ENCODE measurements at places on chromosomes 16 and 17.

- DNase-seq: no peak
Observed at GRCh38 chr16:5323284-5324141, 225.9 kb upstream of the EEF2KMT start.

DNA sequence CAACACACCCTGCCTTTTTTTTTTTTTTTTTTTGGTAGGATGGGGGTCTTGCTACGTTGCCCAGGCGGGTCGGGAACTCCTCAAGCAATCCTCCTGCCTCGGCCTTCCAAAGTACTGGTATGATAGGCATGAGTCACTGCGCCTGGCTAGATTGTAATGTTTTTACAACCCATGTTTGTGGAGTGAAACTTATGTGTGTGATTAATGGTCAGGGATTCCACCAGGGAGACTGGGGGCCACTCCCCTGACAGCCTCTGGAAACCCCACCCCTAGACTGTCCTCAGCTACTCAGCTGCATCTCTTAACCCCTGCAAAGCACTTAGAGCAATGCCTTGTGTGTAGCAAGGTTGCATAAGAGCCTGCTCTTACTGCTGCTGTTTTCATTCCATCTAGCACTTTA lies 220.5 kb downstream of the PARN start:
- peak; percentile 98 for DNase-seq

GRCh38 chr17:31573861-31574260 lies 182.4 kb downstream of the RAB11FIP4 start:
- DNase-seq: no peak

GRCh38 chr16:78562650-78563049 lies 463.2 kb downstream of the WWOX start:
- no peak for DNase-seq

GRCh38 chr17:66369830-66370229 lies 67.4 kb downstream of the PRKCA start:
- DNase-seq: no peak

DNA sequence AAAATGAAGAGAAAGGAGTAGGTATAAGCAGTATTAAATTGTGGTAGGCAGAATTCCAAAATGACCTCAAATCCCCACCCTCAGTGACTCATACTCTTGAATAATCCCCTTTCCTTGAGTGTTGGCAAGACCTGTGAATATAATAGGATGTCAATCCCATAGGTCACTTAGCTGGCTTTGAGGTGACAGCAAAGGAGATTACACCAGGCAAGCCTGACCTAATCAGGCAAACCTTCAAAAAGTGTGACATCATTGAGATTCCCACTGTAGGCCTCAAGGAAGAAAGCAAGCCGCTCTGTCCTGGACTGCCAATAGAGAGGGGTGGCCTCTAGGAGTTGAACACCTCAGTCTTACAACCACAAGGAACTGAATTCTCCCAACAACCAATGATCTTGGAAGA lies 535.2 kb downstream of the RBFOX1 start:
- DNase-seq: no peak

- no peak for DNase-seq
Observed at GRCh38 chr16:84804326-84804725, 15.5 kb upstream of the CRISPLD2 start.

DNA sequence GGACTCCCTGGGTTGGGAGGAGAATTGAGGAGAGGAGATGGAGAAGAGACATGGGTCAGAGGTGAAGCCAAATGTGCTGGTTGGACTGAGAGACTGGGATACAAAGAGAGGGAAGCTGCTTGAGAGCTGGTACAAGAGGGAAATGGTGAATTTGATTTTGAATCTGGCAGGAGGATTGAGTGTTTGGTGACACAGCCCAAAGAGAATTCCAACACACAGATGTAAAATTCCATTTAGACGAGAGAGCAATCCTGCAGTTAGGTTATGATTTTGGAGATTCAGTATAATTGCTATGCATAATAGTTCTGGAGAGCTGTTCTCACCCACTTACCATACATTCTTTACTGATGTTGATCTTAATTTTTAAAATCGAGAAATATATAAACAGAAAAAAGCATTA lies 57.7 kb downstream of the HSD17B2 start:
- no peak for DNase-seq

DNA sequence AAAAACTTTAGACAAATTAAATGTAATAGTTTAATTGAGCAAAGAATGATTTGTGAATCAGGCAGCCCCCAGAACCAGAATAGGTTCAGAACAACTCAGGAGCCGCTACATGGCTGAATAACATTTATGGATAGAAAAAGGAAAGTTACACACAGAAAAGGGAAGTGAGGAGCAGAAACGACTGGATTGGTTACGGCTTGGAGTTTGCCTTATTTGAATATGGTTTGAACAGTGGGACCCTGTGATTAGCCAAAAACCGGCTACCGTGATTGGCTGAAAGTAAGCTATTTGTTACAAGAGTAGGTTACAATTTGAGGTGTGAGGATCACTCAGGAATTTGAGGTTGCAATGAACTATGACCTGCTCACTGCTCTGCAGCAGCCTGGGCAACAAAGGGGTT lies 1139.8 kb downstream of the CDH11 start:
- no peak for DNase-seq

- DNase-seq: peak; percentile 87
Observed at GRCh38 chr16:25045696-25046381, 30.7 kb upstream of the ARHGAP17 start.

GRCh38 chr17:54969658-54970572 lies 1.4 kb downstream of the STXBP4 start:
- DNase-seq: no peak

DNA sequence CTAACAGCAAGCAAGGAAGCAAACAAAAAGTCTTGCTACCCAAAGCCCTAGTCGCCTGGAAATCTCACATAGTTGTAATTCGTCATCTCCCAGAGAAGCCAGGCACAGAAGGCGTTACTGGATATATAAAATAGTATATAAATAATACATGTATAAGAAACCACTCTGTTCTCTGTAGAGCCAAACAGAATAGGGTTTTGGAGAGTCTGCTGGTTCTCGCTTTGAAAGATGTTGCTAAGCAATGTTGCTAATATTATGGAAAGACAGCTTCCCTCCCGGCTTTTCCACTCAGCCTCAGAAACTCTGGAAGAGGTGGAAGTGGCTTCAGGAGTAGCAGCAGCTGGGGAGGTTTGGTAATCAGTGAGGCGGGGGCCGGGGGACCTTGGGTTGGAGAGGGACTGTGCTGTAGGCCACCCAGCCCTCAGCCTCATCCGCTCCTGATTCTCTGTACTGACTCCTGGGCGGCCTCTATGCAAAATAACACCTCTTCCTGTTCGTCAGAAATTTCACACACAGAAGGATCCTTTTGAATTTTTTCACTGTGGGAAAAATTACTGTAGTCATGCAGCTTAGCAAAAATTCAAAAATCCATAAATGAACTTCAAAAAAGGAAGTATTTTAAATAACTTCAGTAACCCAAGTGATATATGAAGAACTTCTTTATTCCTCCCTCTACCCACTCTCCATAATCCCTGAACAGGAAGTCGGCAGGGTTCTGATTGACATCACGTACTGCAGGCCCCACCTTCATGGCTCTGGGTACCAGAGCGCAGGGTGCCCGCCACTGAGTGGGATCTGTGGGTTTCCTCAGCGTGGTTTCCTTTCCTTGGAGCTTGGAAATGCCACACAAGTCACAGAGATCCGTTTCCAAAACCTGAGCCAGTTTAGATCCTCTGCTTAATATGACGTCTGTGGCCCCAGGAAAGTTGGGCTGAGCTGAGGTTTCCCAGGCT lies 51.4 kb downstream of the RAP1GAP2 start:
- DNase-seq: no peak

DNA sequence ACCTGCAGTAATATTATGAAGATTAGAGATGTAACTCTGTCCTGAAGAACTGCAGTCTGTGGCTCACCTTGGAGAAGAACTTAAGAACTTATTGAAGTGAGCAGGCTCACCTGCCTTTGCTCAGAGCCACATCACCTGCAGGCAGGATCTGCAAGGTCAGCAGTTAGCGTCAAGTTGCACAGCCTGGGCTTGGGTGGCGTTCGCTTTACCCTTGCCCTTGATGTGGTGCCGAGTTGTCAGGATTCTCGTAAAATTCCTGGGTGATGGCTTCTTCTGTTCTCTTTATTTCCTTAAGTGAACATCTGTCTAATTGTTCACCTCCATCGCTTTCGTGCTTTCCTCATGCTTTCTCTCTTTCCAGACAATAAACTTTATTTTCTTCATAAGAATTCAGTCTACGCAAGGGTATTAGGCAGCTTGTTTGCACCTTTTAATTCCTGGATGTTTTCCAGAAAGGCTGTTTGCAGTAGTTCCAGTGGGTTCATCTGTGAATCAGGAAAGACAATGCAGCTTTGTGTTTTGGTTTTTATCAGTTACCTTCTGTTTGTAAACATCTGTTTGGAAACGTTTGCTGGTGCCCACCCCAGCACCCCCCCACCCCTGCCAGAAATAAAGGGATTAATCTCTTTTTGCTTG lies 254.3 kb downstream of the WWOX start:
- no peak for DNase-seq

GRCh38 chr16:96935-97381 lies 18.9 kb downstream of the MPG start:
- peak; percentile 90 for DNase-seq

DNA sequence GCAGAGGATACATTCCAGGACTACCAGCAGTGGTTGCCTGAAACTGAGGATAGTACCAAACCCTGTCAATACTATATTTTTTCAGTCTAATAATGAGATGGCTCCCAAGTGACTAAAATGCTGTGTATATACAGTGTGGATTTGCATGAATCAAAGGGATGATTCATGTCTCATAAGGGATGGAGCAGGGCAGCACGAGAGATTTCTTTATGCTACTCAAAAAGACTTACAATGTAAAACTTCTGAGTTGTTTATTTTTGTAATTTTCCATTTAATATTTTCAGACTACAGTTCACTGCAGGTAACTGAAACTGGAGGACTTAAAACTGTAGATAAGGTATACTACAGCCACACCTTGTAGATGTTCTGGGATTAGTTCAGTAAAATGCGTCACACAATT lies 674.7 kb upstream of the SALL1 start:
- DNase-seq: no peak

- DNase-seq: no peak
Observed at GRCh38 chr17:74001145-74001544, 202.3 kb upstream of the RPL38 start.
